ENCODE measurements at places on chromosomes 1 and 21.

DNA sequence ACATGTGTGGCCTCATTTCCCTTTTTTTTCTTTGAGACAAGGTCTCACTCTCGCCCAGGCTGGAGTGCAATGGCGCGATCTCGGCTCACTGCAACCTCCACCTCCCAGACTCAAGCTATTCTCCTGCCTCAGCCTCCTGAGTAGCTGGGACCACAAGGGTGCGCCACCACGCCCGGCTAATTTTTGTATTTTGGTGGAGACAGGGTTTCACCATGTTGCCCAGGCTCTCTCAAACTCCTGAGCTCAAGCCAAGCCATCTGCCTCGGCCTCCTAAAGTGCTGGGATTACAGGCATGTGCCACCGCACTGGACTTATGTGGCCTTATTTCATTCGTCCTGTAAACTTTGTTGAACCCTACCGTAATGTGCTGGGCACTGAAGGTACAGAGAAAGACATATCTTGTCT, 569 bp upstream of the WARS2 start:
- DNase-seq = peak; percentile 53

DNA sequence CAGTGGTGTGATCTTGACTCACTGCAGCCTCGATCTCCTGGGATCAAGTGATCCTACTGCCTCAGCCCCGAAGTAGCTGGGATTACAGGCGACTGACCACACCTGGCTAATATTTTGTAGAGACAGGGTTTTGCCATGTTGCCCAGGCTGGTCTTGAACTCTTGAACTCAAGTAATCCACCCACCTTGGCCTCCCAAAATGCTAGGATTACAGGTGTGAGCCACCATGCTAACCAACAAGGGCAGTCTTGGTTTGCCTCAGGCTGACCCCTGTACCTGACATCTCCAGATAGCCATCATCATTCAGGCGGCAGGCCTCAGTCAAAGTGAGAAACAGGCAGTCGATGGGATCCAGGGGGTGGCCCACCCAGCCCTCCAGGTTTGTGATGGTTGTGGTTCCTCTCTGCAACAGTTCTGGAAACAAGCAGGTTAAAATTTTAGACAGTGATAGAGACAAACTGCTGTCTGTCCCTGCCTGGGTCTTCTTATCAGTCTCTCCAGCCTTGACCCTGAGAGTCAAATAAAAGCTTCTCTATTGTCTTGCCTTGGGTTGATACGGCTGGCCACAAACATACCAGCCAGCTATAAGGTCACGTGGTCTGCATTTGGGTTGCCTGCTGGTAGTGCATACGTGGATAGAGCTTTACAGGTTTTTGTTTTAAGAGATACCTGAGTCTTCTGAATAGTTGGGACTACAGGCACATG, 26.8 kb downstream of the UROD start:
- DNase-seq = no peak

DNA sequence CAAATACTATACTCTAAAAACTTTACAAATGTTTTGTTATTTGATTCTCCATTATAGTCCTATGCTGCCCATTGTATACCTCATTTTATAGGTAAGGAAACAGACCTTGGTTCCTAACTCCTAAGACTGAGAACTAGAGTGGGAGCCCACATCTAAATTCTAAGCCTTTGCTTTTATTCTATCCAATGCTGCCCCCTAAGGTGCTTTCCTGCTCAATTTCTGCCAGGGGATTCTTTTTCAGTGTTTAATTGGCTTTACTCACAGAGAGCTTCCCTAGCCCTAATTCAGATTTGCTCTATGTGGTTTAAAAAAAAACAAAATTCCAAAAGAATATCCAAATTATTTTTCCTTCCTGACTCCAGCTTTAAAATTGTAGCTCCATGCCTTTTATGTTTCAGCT, 64.5 kb downstream of the KIF14 start:
- no peak for DNase-seq

GRCh38 chr1:115164940-115165705, 75.8 kb upstream of the TSPAN2 start:
- no peak for DNase-seq

- no peak for DNase-seq
These were observed 30.2 kb downstream of the GBP2 start for GRCh38 chr1:89095737-89096136.

- peak; percentile 67 for DNase-seq
These were observed 3.7 kb downstream of the FASLG start for GRCh38 chr1:172662464-172663109.

DNA sequence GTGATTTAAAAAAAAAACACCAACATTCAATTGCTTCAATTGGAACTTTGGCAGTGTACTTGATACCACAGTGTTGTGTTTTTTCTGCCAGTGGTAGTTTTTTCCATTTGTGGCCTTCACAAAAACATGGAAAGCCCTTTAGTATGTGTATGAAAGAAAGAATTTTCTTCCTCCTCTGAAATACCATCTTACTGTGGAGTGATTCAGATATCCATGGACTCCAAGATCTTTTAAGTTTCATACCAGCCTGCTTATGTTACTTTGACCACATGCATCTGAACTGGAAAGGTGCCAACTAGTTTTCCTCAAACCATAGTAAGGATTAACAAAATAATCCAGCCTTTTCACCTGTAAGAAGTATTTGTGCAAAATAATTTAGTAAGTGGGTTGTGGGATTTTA, 3.4 kb downstream of the PPP2R5A start:
- DNase-seq = no peak

GRCh38 chr1:37441490-37441889, 32.9 kb upstream of the ZC3H12A start:
- no peak for DNase-seq

GRCh38 chr21:26115899-26116298, 54.7 kb downstream of the APP start:
- no peak for DNase-seq

GRCh38 chr1:91476533-91477217, 24.0 kb upstream of the CDC7 start:
- DNase-seq = no peak

- no peak for DNase-seq
These were observed 151.0 kb downstream of the CDC7 start for GRCh38 chr1:91651661-91652071.

DNA sequence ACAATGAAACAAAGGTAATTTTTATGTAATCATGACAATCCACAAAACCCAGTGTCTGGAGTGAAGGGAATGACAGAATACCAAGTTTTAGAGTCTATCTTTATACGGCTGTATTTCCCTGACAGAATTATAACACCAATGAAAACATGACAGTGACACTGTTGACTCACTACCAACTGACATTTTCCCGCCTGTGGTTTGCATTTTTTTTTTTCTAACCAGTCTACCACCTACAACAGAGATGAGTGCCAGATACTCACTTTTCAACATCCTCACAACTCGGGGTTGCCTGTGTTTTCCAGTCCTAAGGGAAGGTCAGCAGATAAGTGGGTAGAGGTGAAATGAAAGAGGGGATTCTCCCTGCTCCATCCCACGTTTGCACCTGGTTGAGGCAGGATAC, 118.9 kb downstream of the KCNJ6 start:
- no peak for DNase-seq

GRCh38 chr1:70499695-70500094, 88.6 kb downstream of the CTH start:
- no peak for DNase-seq

DNA sequence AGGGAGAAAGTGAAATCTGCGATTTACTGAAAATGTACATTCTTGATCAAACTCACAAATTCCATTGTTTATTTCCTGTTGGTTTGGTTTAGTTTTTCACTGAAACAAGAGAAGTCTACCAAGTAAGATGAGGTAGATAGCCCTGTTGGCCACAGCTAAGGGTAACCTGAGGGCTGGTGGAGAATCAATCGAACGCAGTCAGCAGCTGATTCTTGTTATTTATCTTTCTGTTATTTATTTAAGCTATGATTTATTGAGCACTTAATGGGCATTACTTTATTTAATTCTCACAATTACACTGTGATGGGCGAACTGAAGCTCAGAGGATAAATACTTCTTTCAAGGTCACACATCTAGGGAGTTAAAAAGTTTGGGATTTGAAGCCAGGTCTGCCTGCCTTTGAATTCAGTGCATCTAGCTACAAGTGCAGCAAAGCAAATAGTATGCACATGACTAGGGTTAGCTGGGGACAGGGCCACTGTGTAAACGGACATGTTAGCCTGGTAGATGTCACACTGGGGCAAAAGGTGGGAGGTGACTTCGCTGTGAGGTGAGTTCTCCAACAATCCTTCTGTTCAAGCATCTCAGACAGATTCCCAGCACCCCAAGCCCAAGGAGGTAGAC, 106.5 kb upstream of the GADD45A start:
- DNase-seq = no peak

- no peak for DNase-seq
These were observed 6.0 kb downstream of the S100A9 start for GRCh38 chr1:153363641-153364040.

DNA sequence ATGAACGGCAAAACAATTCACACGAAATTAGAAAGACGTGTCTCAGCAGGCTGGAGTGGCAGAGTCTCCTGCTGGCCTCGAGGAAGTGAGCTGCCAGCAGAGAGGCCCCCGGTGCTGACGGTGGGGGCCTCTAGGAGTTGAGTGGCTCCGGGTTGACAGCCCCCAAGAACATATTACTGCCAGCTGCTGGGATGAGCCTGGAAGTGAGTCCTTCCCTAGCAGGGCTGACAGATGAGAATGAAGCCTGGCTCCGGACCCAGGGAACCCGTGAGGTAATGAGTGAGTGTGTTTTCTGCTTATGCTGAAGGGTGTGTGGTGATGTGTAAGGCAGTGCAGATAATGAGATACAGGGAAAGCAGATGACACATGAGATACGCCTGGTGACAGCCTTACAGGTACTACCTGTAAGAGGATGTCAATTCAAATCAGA, 23.5 kb upstream of the LRRC47 start:
- DNase-seq = no peak

- no peak for DNase-seq
These were observed 72.1 kb downstream of the LMX1A start for GRCh38 chr1:165284454-165284853.

DNA sequence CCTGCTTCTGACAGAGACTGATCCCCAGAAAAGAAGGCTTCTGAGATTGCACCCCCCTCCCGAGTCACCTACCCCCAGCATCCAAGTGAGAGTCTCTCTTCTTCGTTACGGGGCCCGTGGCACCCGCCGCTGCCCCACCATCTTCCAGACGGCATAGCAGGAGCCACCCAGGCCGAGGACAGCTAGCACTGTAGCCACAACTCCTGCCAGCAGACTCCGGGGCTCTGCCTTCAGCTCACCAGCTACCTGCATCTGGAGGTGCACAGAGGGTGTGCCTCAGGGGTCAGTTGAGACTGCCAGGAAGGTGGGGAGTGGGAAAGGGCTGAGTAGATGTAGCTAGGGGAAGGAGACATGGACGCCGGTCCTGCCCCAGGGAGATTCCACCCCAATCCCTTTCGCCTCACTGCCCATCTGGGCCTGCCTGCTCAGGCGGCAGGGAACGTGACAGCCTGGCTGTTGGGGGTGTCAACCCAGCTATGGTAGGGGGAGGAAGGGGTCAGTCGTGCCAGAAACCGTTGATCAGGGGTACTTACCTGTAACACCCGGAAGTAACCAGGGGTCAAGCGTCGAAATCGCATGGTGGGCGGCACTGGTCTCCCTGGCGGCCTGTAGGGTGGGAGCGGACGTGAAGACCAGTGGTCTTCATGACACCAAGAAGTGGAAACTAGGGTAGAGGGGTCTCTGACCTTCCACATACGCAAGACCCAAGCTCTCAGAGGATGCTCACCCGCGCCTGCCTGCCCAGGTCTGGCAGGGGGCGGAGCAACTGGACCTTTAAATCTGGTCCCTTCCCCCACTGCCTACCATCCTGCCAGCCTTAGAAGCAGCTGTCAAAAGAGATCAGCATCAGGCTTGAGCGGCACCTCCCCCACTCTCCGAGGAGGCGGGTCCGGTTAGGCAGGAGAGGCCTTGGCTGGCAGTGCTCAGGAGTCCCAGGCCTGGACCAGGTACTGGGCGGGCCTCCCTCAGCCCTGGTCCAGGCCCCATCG, at the start of gene ZNF593OS:
Gene ZNF593OS, minus strand, starts transcription at position 749 of the 989 bp plus-strand sequence. Its CDS starts 171 bp downstream, at position 578.
- DNase-seq = no peak

DNA sequence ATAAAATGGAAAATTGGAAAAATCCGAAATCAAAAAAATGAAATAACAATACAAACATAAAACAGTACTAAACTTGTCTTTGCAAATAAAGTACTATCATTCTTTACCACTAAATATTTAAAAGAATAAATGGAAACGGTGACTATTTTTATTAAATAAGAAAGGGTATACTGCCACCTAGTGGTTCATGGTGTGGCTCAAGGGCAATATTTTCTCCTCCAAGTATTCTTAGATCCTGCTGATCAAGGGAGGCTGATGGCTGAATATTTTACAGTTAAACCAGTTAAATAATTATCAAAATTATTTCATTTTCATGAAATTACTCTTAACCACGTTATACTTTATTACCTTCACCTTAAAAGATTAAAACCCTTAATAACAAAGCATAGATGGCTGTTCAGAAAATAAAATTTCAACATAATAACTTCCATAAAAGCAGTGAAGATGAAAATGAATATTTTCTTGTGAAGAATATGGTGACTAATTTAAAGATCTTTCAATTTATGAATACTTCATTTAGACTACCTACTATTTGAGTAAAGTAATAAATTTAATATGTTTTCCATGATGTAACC, 1793.9 kb downstream of the NCAM2 start:
- DNase-seq = peak; percentile 2

GRCh38 chr1:21904704-21905520, 32.2 kb downstream of the HSPG2 start:
- DNase-seq = peak; percentile 80

- no peak for DNase-seq
These were observed 39.3 kb downstream of the BRINP2 start for GRCh38 chr1:177210071-177210470.

GRCh38 chr1:202007805-202008489, 2.4 kb upstream of the ELF3 start:
- DNase-seq = peak; percentile 98

DNA sequence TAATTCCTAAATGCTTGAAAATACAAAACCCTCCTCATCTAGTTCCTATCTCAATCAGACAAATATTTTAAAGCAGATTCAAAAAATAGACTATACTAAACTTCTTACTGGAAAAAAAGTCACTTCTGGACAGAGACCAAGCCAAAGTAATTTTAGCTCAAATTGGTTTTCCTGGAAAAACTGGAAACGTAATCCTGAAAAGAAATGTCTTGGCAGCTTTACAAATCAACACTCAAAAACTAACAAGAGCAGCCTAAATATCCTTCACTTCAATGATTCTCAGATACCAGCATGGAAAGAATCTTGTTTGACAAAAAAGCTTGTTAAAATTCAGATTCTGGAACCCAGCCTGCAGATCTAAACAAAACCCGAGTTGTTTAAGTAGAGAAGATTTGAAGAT, 9.1 kb upstream of the GPR88 start:
- no peak for DNase-seq

DNA sequence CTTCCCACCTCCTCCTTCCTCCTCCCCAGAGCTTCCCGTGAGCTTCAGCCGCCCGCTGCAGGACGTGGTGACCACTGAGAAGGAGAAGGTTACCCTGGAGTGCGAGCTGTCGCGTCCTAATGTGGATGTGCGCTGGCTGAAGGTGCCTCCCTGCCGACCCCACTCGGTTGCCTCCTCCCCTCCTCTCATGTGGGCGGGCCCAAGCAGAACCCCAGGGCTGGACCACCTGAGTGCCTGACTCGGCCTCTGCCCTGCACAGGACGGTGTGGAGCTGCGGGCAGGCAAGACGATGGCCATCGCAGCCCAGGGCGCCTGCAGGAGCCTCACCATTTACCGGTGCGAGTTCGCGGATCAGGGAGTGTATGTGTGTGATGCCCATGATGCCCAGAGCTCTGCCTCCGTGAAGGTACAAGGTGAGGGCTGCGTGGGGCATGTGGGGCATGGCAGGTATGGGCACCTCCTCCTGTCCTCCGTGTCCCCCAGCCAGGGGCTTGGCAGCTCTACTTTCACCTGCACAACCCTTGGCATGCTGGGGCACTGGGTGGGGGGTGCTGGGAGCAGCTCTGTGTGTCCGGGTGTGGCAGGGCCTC, 69.2 kb downstream of the OBSCN start:
- DNase-seq = no peak

- DNase-seq = no peak
These were observed 2.4 kb upstream of the PTPRC start for GRCh38 chr1:198636391-198636790.

All from Calu3 (cell line).